ENCODE measurements at places on chromosomes 6 and 20.

DNA sequence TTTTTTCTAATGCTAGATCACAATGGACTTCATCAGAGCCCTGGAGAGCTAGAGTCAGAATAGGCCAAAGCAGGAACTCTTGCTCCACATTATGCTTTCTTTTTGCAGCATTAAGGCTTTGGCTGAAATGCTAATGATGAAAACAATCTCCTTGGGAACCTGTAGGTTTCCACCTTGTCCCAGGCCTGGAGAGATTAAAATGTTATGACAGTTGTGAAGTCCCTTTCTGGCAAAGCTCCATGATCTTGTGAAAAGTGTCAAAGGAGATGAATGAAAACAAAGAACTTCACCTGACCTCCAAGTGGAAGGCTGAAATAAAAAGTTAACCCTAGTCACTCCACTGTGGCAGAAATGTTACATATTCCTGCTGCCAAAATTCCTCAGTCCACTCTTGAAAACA, 64.0 kb upstream of the LRRC1 start:
- no peak for DNase-seq

DNA sequence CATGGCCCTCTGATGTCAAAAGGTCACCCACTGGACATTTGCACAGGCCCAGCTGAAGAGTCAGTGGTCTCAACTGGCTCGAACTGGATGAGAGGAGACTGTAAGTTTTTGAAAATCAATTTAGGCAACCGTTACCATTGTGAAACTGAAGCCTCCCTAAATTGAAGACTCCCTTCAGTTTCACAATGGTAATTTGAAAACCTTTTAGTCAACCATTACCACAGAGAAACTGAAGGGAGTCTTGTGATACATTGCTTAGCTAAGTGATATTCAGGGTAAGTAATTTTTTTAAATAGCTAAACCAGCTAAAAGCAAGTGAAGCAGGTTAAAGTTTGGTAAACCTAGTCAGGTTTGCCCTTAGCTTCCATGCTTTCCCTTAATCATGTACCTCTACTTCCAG, 197.3 kb upstream of the NT5E start:
- DNase-seq, result no peak

GRCh38 chr6:2806644-2807043, 35.0 kb downstream of the SERPINB1 start:
- DNase-seq, result no peak

- DNase-seq, result peak; percentile 83
Observed at GRCh38 chr20:48657426-48658197, 170.2 kb downstream of the PREX1 start.

GRCh38 chr6:143183666-143184065, 123.0 kb downstream of the AIG1 start:
- DNase-seq, result no peak

DNA sequence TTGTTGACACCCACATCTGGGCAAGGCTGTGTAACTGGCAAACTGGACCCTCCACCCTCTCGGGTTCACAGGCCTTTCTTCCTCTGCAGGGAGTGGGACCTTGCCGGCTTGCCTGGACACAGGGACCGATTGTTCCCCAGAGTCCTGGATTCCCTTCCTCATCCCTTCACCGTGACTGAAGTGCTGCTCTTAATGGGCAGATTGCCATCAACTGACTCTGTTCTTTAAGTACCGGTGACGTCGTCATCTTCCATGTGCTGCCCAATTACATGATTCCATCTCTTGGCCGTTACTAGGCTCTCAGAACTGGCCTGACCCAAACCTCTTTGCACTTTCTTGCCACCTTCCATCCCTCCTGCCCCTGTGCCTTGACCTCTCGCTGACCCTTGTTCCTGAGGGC, 85.4 kb downstream of the EYA4 start:
- DNase-seq, result no peak

DNA sequence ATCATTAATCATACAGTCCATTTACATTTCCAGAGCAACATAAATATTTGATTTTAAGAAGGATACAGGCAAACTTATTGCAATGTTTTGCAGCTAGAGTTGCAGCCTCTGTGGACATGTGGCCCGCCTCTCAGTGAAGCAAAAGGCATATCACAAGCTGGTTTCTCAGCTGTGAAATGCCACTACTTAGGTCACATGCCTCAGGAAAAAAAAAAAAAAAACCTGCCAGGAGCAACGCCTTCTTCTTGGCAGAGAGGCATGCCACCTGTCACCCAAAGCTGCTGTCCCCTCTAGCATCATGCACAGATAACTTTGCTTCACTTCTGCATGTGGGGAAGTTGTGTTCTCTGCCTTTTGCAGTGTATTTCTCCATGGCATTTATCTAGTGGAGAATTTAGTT, 18.5 kb downstream of the GRM1 start:
- DNase-seq, result no peak

DNA sequence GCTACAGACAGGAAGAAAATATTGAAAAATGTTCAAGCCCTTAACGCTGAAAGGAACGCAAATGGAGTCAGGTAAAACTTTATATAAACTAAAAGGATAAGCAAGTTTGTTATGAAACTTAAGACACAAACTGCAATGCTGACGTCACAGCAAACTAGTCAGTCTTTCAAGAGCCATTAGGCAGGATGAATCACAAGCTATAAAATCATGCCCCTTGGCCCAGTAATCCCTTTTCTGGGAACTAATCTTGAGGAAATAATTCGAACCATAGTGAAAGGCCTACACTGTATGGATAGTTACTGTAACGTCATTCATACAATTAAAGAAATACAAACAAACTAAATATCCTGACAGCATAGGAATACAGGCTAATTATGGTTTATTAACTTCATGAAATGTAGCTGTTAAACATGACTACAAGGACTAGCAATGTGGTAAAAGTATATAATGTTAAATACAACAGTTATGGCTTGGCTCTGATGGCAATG, 42.7 kb upstream of the HINT3 start:
- no peak for DNase-seq

GRCh38 chr20:30598460-30599230, 658.8 kb upstream of the DEFB115 start:
- DNase-seq, result no peak

- DNase-seq, result no peak
Observed at GRCh38 chr6:133333852-133334251, 92.7 kb downstream of the EYA4 start.

- DNase-seq, result peak; percentile 81
Observed at GRCh38 chr6:104162036-104162669, 697.6 kb downstream of the HACE1 start.

DNA sequence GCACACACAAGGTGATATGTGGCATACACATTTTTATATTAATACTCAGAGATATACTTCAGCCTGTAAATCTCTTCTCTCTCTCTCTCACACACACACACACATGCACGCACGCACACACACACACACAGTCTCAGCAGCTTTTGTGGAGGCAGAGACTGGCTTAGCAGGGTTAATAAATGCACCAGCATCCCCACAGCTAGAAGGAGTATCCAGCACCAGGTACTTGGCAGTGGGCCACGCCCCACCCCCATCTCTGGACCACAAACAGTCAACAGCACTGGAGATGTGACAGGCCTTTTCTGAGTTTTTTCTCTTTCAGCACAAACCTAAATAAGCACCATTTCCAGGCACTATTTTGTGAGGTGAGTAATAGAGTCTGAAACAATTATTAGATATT, 47.3 kb upstream of the LRFN2 start:
- no peak for DNase-seq

DNA sequence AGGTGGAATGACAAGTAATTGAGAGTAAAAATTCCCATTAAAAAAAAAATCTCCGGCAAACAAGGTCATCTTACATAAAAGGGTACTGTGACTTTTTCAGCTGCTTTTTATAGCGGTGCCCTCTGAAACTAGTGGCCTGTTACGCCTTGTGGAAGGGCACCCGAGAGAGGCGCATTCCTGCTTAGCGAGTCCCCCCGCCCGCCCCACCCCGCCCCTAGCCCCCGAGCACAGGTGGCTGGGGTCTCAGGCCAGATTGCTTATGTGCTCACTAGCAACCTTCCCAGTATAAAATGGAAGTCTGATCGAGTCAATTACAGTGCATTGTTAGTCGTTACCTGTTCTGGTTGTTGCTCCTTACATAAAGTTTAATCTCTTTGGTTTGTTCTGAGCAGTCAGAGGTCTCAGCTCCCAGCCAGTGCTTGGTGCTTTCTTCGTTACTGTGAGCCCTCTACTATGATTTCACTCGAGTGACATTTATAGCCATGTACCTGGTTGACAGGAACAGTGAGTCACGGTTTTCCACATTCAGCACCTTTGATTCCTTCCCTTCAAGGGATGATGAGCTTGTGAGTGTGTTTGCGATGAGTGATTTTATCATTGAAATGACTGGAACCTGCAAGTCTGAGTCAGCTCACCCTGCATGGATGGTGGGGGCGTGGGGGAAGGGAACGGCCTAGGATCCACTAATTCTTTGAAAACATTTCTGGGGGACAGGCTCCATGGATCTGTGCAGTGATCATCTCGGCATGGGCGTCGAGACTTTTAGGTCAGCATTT, 47.6 kb downstream of the ZDHHC14 start:
- no peak for DNase-seq

- DNase-seq, result no peak
Observed at GRCh38 chr6:144065213-144065660, 30.1 kb downstream of the SF3B5 start.

DNA sequence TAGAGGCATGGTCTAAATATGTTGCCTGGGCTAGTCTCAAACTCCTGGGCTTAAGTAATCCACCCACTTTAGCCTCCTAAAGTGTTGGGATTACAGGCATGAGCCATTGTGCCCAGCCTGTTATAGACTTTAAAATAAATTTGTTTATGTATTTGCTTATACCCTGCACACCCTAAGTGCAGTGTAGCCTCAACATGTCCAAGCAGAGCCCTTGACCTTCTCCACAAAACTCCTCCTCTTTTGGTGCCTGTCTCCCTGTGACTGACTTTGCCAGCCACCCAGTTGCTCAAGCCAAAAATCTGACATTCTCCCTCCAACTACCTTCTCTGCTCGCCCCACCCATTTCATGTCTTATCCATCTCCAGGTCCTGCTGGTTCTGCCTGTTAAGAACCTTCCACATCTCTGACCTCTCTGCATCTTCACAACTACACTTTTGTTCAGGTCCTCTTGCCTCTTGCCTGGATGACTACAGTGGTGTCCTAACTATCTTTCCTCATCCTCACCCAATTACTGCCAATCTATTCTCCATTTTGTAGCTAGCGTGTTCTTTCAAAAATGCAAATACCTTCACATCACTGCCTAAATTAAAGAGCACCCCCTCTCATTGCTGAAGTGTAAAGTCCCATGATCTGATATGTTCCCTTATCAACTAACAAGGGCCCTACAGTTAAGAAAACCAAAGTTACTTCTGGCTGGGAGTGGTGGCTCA, 11.2 kb upstream of the KIFC1 start:
- DNase-seq, result no peak

- DNase-seq, result no peak
Observed at GRCh38 chr6:35320031-35320410, 22.3 kb upstream of the PPARD start.

DNA sequence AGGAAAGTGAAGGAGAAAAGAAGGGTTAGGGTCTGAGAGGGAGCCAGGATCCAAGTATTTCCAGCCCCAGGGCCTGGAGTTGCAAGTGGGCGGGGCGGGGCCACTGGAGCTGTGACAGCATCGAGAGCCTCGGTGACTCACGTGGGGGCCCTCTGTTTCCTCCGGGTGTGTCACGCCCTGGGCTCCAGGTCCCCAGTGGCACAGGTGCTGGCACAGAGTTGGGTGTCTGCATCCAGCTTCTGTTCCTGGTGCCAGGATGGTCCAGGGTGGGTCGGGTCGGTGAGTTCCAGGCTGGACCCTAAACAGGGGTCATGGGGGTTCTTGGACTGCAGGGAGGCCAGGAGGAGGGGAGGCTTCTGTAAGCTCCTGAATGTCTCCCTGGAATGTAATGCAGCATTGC, 16.7 kb downstream of the RAET1L start:
- DNase-seq, result peak; percentile 56

DNA sequence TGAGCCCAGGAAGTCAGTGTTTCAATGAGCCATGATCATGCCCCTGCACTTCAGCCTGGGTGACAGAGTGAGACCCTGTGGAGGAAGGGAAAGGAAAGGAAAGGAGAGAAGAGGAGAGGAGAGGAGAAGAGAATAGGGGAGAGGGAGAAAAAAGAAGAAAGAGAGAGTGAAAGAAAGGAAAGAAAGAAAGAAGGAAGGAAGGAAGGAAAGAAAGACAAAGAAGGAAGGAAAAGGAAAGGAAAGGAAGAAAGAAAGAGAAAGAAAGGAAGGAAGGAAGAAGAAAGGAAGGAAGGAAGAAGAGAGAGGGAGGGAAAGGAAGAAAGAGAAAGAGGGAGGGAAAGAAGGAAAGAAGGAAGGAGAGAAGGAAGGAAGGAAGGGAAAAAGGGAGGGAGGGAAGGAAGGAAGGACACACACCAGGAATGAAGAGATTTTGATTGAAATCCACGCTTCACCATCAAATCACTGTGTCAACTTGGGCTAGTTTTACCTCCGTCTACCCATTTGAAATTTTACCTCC, 14.3 kb downstream of the WFDC8 start:
- DNase-seq, result no peak

- no peak for DNase-seq
Observed at GRCh38 chr6:164097551-164098398, 683.3 kb downstream of the QKI start.

GRCh38 chr20:57711311-57711712, 1.5 kb upstream of the PMEPA1 start:
- DNase-seq, result peak; percentile 78

DNA sequence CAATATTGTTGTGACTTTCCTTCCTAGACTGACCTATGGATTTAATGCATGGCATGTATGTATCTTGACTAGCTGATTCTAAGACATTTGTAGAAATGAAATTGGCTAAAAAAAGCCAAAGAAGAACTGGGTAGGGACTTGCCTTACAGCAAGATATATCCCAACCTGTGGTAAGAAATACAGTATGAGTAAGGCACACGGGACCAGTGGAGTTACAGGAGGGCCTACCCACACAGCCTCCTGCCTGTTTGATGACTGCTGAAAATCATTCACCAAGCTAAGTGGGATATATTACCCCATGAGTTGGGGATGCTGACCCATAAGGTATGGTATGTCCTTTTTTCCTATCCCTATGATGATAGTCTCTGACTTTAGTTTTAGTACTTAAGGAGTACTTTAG, 112.2 kb downstream of the INSM1 start:
- DNase-seq, result no peak

DNA sequence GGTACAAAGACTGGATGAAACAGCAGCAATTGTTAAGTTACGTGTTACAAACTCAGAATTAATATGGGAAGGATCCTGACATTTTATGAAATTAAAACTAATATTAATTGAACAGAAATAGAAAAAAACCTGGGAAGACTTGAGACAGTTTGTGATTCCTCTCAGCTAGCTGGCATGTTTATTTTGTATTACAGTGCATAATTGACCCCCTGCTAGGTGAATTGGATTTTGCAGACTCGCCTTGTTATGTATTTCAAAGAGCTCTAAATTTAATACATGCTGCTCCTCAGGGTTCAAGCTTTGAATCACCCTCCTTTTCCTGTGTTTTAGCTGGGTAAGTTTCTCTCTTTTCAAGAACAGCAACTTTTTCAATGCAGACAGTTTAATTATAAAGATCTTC, 339.4 kb downstream of the PLCB1 start:
- DNase-seq, result no peak

DNA sequence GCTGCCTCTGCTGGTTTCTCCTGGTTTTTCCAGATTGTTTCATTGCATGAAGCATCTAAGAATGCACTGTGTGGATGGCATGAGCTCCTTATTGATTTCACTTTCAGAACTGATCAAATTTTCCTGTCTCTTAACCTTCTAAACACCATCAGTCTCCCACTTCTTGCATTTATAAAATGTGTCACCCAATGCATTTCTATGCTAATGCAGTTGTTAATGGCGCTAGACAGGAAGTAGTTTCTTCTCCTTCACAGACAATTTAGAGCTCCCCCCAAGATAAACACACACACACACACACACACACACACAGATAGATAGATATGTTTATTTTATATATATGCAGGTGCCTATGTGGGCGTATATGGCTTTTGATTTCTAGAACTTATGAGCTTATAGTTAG, 45.6 kb upstream of the FOXA2 start:
- no peak for DNase-seq

Measured in tibial artery (tissue), 4 donors.